ENCODE measurements at places on chromosomes 13 and 19. TPM values are rescaled to one million over a fixed set of nuclear protein-coding genes. Genes with fewer than 3 reads are reported as not detected.

Gene ZNF610
- total RNA-seq: 1.00 TPM

Gene ZMYM5
- 15.9 TPM for total RNA-seq

Gene ZIC5
- not detected for total RNA-seq

Gene FGF22
- total RNA-seq: not detected

Gene ANGPTL8
- not detected for total RNA-seq

Gene ZSCAN4
- not detected for total RNA-seq

Data from uterine smooth muscle cell (primary cell).